ENCODE measurements at places on chromosomes 5 and 9.

DNA sequence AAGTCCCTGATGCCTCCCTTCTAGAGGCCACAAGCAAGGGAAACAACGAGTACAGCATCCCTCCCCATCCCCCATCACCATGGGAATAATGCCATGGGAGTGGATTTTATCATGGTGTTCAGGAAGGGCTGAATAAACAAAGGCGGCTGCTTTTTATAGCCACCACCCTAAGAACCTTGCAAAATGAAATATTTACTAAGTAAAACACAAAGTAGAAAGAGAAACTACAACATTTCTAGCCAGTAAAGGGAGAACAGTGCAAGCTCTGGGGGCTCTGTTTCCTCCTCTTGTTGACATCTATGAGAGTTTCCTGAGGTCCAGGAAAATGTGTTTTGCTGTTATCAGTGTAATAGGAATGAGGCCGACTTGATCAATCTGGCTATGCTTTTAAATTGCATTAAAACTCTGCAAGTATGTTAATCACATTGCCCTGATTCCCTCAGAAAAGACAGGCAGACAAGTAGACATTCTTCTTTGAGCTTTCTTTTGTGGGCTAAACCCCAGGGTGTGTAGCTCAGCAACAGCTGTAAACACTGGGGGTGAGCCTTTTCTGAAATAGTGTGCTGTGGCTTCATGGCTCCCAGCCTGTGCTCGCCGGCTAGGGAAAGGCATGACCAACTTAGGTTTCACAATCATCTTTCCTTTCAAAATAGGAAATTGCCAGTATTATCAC lies 31.1 kb downstream of the SV2C start:
- no peak for DNase-seq

GRCh38 chr9:137251490-137252268 lies 593 bp downstream of the STPG3 start:
- DNase-seq = no peak

GRCh38 chr5:169116961-169117461 lies 183.9 kb downstream of the SLIT3 start:
- DNase-seq = no peak

DNA sequence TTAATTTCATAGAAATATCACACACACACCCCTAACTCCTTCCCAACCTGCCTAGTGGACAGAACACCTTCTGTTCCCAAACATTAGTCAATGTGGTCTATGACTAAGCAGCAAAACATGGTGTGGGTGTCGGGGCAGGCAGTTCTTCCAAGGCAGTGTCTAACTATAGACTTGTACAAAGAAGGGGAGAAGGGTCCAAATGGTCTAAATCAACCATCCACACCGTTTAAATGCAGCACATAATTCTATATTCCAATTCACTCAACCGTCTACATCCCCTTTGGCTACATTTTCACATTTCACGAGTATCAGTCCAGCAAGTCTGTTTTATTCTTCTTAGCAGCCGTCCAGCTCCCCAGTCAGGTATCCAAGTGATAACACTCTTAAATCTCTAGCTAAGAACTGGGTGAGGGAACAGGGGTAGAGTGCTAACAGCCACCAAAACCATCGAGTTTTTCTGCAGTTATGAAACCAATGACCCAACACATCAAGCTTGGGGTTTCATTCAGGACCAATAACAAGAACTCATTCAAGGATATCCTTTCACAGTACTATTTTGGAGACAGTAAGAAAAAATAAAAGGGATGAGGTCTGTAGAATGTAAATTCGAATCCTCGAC lies 3.3 kb downstream of the ZNF608 start:
- DNase-seq = no peak

DNA sequence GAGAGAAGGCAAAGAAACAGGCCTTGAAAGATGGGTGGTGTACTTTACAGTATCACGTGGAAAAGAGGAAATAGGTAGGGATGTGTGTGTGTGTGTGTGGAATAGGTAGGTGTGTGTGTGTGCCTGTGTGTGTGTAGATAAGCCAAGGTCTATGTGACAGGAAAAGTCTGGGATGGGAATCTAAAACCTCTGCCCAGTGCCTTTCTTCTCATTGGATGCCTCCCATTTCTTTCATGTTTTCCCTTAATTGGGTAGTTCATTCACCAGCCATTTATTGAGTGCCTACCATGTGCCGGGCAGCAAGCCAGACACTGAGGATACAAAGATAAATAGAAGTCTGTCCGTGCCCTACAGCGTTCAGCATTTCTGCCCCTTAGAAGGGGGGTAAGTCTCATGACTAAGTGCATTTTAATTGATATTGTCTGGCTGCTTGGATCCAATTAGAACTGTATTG lies 1.0 kb downstream of the URM1 start:
- DNase-seq = no peak

GRCh38 chr9:8555762-8556500 lies 756.4 kb upstream of the DMAC1 start:
- no peak for DNase-seq

DNA sequence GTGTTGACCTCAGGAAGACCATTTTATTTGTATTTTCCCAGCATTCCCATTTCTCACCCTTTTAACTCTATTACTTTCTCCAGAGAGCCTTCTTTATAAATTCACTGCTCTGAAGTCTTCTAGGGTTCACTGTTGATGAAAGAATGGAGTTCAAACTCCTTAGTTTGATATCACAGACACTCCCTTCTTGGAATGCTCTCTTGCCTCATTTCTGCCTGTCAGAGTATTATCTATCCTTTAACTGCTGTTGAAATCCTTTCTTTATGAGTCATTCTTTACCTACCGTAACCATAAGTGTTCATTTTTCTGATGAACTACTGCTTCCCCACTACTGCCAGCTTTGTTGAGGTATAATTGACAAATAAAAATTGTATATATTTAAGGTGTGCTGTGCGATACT lies 4.3 kb downstream of the RIC1 start:
- no peak for DNase-seq

- no peak for DNase-seq
Measured at GRCh38 chr9:81423589-81424326, 265.6 kb downstream of the TLE1 start.

GRCh38 chr9:89426384-89426961 lies 71.4 kb downstream of the SEMA4D start:
- no peak for DNase-seq

DNA sequence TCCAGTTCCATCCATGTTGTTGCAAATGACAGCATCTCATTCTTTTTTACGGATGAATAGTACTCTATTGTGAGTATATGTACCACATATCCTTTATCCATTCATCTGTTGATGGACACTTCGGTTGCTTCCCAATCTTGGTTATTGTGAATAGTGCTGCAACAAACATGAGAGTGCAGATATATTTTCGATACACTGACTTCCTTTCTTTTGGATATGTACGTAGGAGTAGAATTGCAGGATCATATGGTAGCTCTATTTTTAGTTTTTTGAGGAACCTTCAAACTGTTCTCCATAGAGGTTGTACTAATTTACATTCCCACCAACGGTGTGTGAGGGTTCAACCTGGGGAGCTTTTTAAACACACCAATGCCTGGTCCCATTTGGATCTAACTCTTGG lies 22.3 kb downstream of the GALNT12 start:
- DNase-seq = no peak

- no peak for DNase-seq
Measured at GRCh38 chr5:52728224-52728623, 59.5 kb upstream of the ITGA1 start.

- no peak for DNase-seq
Measured at GRCh38 chr5:143138839-143139238, 264.6 kb downstream of the NR3C1 start.

- DNase-seq = no peak
Measured at GRCh38 chr5:131281133-131281867, 17.4 kb downstream of the CDC42SE2 start.

DNA sequence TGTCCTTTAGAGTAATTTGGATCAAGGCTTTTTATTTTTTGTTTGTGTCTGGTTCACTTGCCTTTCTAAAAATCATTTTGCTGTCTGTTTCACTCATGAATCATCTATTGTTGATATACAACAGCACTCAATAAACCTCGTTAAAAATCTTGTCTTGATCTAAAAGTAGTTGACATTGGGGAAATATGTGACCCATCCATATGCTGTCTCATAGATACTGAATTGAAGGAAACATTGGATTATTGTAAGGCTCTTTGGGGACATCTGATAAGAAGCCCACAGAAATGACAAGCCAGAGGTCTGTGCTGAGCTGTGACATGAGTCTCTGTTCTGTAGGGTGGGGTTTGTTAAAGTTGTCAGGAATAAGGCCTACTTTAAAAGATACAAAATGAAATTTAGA lies 208.0 kb downstream of the PDZD2 start:
- DNase-seq = no peak

DNA sequence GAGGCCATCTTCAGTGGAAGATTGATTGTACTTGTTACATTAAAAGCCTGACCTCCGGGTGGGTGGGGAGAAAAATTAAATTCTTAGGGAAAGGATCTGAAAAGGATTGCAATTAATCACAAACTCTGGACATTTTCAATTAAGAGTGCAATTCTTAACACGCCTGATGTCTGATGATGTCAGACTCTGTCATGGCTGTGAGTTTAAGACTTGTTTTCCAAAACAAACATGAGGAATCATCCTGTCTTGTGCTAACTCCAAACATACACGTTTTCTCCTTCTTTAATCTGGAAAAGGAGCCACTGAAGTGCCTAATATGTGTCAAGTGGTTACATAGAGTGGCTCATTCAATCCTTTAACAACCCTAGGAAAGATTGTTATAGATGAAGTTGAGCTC lies 60.4 kb upstream of the SMIM23 start:
- no peak for DNase-seq

GRCh38 chr5:143217804-143218160 lies 185.7 kb downstream of the NR3C1 start:
- no peak for DNase-seq

GRCh38 chr5:140108093-140109017 lies 5.6 kb upstream of the PURA start:
- DNase-seq = no peak

DNA sequence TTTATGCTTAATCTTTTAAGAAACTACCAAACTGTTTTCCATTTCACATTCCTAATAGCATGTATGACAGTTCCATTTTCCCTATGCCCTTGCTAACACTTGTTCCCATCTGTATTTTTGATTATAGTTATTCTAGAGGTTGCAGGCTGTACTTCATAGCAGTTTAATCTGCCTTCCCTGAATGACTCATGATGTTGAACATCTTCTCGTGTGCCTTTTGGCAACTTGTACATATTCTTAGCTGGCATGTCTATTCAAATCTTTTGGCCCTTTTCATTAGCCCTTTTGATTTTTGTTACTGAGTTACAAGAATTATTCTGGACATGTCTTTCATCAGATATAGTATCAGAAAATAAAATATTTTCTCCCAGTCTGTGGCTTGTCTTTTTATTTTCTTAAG lies 320.3 kb downstream of the DIRAS2 start:
- DNase-seq = no peak

Data from NCI-H1694 treated with DMSO at 0.1 percent for 48 hours (cell line).